ENCODE measurements at places on chromosomes 4 and X.

- no peak for DNase-seq
These were observed 134.3 kb upstream of the AP1S2 start for GRCh38 chrX:15988661-15989603.

DNA sequence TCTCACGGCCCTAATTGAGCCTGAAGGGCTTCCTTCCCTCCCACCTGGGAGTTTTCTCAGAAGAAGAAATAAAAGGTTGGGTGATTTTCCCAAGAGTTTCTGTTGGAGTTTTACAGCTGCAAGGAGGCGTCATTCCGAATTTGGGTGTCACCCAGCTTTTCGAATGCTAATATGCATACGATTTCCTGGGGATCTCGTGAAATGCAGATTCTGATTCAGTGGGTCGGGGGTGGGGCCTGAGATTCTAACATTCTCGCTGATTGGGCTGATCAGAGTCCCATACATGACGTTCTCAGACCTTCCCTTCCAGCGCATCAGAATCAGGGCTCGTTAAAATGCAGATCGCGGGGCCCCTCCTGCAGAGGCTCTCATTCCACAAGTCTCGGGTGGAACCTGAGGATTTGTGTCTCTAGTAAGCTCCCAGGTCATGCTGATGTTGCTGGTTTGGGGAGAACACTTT, 125.8 kb upstream of the STX18 start:
- no peak for DNase-seq

GRCh38 chr4:184817494-184818215, 8.1 kb downstream of the ACSL1 start:
- no peak for DNase-seq

- DNase-seq = peak; percentile 84
These were observed 544 bp downstream of the HERC3 start for GRCh38 chr4:88592600-88593448.

DNA sequence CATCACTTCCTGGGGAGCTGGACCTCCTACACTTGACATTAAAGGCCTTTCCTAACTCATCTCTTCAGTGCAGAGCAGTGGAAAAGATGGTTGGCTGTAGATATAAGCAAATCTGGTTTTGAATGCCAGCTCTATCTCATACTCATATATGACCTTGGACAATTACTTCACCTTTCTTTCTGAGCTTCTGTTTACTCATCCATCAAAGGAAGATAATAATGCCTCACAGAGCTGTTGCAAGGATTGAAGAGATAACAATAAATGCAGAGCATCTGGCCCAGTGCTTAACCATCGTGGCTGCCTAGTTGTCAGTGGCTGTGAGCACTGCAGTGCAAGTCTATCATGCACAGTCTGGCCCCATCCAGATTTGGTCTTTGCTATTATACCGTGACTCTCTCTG, 148.1 kb upstream of the EOLA2 start:
- no peak for DNase-seq

- no peak for DNase-seq
These were observed 262.2 kb upstream of the PABPC4L start for GRCh38 chr4:134463771-134464170.

- DNase-seq = no peak
These were observed 1.5 kb downstream of the GRID2 start for GRCh38 chr4:92305148-92305877.

- DNase-seq = no peak
These were observed 242.9 kb upstream of the GK2 start for GRCh38 chr4:79650794-79651431.

- no peak for DNase-seq
These were observed 112.0 kb downstream of the SHROOM3 start for GRCh38 chr4:76546759-76547742.

GRCh38 chrX:118225711-118226428, 109.3 kb upstream of the KLHL13 start:
- DNase-seq = no peak

- DNase-seq = peak; percentile 13
These were observed 48.3 kb upstream of the WDR1 start for GRCh38 chr4:10164877-10165283.

- no peak for DNase-seq
These were observed 45.6 kb downstream of the GLUD2 start for GRCh38 chrX:121093011-121093410.

GRCh38 chrX:39811376-39811775, 286.4 kb downstream of the BCOR start:
- DNase-seq = no peak

DNA sequence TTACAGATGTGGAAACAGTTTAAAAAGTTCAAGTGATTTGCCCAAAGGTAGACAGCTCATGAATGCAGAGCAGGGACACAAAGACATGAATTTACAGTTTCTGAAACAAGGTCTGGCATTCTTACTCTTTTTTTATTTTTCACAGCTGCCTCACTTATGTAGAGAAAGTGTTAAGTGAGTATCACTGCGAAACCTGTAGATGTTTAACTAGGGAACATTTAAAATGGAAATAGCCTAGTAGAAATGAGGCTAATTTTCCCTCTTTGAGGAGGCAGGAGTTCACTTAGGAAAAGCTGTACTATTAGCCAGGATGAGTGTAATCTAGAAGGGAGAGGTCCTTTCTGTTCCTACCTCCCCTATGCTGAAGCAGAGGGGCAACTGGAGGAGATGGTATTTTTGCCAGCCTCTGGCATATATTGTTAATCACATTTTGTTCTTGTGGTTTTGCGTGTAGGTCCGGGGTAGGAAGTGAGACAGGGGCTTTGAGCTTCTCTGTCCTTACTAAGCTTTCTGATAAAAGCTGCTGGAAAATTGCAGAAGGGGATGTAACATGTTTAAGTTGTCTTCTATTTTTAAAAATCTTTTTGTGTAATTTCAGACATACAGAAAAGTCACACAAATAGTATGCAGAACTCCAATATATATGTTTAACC, 492.8 kb upstream of the NR3C2 start:
- DNase-seq = no peak

DNA sequence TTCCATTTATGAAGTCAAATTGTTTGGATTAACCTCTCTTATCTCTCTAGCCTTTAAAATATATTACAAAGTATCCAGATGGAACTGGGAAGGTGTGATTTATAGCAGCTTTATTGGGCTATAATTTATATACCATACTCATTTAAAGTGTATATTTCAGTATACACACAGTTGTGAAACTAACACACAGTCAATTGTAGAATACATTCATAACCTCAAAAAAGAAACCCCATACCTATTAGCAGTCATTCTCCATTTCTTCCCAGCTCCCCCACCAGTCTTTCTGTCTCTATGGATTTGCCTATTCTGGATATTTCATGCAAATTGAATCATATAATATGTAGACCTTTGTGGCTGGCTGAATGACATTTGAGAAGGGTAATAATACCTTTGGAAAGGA, 7.6 kb upstream of the NAP1L5 start:
- no peak for DNase-seq
